NCI-H1417 treated with DMSO at 0.1 percent for 48 hours (cell line): ENCODE measurements at places on chromosomes 7 and 10.

DNA sequence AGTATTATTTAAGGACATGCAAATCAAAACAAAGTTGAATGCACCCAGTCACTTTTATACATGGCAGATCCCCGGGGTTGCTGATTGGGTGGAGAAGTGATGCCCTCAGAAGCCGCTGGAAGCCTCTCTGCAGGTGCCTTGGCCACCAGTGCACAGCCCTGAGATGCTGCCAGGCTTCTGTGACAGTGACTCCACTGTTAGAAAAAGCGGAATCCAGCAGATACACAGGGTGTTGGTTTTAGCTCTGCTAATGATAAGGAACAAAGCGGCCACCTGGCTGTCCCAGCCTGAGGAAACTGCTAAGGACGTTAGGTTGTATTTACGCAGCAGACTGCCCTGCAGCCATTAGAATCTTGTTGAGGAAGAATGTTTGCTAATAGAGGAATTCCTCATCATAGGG is 47.5 kb downstream of the JAKMIP3 start:
- DNase-seq = no peak

DNA sequence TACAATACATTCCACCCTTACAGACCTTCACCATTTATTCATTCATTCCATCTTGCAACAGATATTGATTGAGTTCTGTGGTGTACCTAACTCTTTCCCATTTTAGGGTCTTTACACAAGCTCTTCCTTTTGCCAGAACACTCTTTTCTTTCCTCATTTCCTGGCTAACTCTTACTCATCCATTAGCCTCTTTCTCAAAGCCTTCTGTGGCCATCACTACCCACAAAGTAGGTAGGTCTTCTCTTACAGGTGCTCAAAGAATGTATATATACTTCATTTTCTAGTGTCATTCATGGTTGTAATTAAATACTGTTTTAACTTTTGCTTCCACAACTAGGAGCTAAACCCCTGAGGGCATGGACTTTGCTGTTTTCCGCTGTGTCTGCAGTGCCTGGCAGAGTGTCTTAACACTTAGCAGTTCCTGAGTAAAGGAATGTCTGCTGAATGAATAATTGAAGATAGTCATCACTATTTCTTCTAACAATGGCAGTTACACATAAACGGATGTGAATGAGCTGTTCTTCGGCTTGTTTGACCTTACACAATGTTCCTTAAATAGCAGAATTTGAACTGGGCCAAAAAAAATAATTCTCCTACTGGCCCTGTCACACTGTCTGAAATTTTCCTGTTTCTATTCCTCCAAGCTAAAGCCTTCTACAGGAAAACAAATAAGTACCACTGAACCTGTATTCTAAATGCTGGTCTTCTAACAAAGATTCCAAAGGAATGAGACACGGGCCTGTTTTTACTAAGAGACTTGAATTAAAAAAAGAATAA is 15.1 kb downstream of the BCAP29 start:
- no peak for DNase-seq

- no peak for DNase-seq
Measured at GRCh38 chr10:11407939-11408338, 203.5 kb downstream of the USP6NL start.

- DNase-seq = no peak
Measured at GRCh38 chr7:127891854-127892438, 139.3 kb downstream of the LRRC4 start.

DNA sequence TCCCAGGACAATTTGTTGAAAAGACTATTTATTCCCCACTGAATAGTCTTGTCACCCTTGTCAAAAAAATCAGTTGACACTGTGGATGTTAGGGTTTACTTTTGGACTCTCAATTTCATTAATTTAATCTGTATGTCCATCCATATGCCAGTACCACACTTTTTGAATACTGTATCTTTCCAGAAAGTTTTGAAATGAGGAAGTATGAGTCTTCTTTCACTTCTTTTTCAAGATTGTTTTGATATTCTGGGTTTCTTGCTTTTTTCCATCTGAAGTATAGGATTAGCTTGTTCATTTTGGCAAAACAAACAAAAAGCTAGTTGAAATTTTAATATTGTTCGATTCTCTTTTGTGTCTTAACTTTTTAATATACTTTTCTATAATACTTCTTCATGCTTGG is 21.7 kb downstream of the KLHDC10 start:
- DNase-seq = no peak

GRCh38 chr10:86182150-86182549 is 184.4 kb downstream of the GRID1 start:
- no peak for DNase-seq

- no peak for DNase-seq
Measured at GRCh38 chr10:126583552-126584200, 86.8 kb downstream of the C10orf90 start.

- DNase-seq = no peak
Measured at GRCh38 chr7:111147708-111148533, 57.0 kb downstream of the LRRN3 start.

DNA sequence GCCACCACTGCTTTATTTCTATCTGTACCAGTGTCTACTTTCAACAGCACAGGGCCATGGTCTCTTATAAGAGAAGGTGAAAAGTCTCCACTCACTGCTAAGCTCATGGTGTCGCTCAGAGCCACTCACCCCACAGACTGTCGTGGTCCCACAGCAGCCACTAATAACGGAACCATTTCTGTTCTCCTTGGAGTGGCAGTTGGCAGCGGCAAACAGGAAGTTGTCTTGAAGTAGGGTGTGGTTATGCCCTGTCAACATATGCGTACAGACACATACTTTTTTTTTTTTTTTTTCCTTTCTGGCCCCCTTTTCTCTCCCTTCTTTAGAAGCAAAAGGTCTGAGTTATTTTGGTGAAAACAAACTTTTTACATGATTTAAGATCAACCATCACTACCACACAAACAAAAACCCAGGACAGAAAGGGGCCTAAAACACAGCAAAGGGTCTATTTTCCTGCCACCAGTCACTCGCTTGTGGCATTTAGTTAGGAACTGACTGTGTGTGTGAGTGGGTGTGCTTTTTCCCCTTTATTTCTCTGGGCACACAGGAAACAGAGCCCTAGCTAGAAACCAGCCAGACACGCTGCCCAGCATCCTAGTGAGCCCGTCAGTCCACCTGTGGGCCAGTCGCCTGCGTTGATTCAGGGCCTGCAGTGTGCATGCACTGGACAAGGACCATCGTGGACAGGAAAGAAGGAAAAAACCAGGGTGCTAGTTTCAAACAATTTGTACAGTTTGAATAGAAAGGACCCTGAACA is 96.7 kb upstream of the EFCAB10 start:
- no peak for DNase-seq
